ENCODE measurements at places on chromosomes 6 and 20. TPM values are rescaled to one million over a fixed set of nuclear protein-coding genes. Genes with fewer than 3 reads are reported as not detected.

OLIG3 gene
- not detected for total RNA-seq

DNA sequence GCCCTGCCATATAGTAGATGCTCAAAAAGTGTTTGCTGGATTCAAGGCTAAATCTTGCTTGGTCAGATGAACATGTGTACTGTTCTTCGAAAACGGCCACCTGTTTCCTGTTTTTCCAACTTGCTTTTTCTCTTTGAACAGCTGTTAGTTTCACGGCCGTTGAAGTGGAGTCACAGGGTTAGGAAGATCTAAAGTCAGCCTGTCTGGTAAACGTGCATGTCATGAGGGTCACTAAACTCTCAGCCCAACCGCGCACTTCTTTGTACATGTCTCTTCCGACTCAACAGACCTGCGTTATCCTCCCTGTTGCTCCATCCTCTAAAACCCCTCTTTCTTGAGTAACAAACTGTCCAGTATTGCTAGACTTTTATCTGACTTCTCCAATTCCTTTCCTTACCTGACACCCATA is 93.2 kb upstream of the MAN1A1 start:
- H3K36me3 ChIP-seq, result no peaks in the 10 kb centered on the region
- no peak overlapping the region for H3K4me3 ChIP-seq
- DNase-seq, result no peak
- H3K4me1 ChIP-seq, result peaks cover 12% of the 10 kb centered on the region
- no peaks in the 10 kb centered on the region for H3K27me3 ChIP-seq
- H3K27ac ChIP-seq, result no peak overlapping the region

DNA sequence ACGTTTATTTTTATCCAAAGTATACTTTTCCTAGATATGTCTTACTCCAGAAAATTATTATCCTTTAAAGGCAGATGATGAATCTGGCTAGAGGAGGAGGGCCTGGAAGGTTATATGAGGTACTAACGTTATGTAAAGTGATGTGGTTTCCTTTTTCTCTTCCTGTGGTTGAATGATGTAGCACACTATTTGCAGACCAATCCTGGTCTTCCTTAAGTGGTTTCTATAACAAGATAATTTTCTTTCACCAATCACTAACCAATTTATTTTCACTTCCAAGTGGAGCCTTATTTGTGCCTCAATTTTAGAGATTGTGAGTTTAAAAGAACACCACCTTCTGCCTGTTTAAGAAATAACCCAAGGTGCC is 154.6 kb upstream of the SOX4 start:
- peaks cover under 1% of the 10 kb centered on the region for H3K4me1 ChIP-seq
- H3K27me3 ChIP-seq, result no peaks in the 10 kb centered on the region
- H3K27ac ChIP-seq, result no peak overlapping the region
- H3K36me3 ChIP-seq, result no peaks in the 10 kb centered on the region

DNA sequence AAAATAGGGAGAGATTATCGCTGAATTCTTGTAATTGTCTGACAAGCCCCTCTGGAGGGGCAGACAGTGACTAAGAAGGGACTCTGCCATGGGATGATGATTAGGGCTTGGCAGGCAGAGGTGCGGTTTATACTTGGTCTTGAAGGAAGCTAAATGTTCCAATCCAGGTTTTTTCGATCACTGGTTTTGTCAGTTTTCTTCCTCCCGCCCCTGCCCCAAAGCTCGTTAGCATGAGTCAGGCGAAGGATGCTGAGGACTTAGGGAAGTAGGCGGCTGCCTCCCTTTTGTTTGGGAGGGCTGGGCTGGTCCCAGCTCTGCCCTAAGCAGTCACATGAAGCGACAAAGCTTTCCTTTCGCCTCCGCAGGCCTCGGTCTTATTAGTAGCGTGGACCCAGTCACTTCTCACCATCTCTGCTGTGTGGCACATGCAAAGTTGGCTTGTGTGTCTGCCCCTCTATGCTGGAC is 314.2 kb downstream of the CDC5L start:
- no peaks in the 10 kb centered on the region for H3K4me1 ChIP-seq
- no peaks in the 10 kb centered on the region for H3K36me3 ChIP-seq
- H3K4me3 ChIP-seq, result no peak overlapping the region

GRCh38 chr6:117624869-117625481 is 22.7 kb upstream of the GOPC start:
- H3K4me1 ChIP-seq, result no peaks in the 10 kb centered on the region
- H3K27ac ChIP-seq, result no peak overlapping the region
- no peak overlapping the region for H3K4me3 ChIP-seq
- no peak for DNase-seq
- H3K36me3 ChIP-seq, result no peaks in the 10 kb centered on the region
